ENCODE measurements at places on chromosomes 5 and 9.

- no peak for DNase-seq
These were observed 52.1 kb upstream of the NFIB start for GRCh38 chr9:14366076-14366475.

GRCh38 chr9:21153336-21154017 is 11.8 kb upstream of the IFNW1 start:
- DNase-seq = peak; percentile 59

GRCh38 chr5:141869040-141869439 is 9.2 kb downstream of the PCDH1 start:
- DNase-seq = no peak

DNA sequence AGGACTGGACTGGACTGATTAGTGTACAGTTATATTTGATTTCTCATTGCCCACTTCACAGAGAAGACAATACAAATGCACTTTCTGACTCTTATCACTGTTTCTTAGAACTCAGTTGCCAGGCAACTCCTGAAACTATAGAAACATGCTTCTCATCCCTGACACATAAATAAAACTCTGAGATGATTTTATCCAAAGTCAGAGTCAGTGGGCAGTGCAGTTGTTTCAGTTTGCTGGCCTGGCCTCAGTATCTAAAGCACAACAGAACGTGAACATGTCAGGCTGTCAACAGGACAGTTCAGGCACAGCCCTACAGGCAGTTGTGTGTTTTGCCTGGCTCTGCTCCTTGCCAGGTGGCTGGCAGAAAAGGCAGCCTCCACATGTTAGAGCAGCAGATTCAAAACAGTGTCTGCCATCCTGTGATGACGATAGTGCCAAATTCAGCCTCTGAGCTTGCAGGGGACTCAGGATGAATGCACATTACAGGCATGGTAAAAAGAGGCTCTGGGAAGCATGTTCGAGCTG is 65.1 kb upstream of the CCDC152 start:
- no peak for DNase-seq

GRCh38 chr9:131465401-131465800 is 37.3 kb upstream of the POMT1 start:
- DNase-seq = no peak

DNA sequence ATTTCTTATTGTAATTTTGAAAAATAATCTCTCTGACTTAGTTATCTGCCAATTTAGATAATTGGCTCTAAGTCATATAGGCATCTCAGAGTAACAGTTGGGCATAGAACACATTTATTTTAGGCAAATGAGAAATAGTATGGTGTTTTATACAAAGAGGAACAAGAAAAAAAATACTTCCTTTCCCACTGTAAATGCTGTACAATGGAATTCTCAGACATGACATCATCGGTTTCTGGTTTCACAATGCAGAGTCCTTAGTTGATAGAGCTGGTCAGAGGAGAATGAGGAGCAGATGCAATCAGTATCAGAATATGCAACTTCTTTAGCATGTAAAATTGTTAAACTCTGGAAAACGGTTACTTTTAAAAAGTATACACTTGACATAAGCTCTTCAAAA is 49.4 kb downstream of the PLK2 start:
- no peak for DNase-seq

GRCh38 chr5:179822444-179822990 is 1.8 kb downstream of the SQSTM1 start:
- no peak for DNase-seq

DNA sequence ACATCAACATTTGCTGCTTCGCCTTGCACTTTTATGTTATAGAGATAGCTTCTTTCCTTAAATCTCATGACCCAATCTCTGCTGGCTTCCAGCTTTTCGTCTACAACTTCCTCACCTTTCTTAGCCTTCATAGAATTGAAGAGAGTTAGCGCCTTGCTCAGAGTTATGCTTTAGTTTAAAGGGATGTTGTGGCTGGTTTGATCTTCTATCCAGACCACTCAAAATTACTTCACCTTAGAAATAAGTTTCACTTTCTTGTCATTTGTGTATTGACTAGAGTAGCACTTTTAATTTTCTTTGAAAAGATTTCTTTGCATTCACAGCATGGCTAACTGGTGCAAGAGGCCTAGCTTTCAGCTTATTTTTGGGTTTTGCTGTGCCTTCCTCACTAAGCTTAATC is 414.2 kb downstream of the ZNF608 start:
- no peak for DNase-seq

DNA sequence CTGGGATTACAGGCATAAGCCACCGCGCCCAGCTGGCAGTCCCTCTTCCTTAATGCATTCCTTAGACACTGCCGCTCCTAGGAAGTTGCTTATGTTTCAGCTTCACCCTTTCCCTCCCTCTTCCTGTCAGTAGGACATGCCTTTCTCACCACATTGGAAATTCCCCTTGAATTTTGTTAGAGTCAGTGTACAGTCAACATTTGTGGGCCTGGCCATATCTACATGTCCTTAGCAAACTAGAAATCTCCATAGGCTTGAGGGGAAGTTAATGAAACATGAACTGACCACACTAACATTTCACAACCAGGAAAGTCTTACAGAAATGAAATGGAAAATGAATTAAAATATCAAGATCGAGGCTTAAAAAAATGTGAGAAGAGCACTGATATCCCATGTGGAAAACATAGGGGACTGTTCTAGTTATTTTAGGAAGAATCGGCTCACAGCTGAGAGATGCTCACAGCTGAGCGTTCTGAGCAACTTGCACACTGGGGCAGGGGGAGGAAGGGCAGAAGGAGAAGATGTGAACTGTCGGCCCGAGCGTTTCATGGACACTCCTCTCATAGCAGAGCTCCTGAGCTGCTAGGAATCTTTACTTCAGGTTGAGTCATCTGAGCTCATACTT is 21.1 kb upstream of the LVRN start:
- DNase-seq = peak; percentile 65

DNA sequence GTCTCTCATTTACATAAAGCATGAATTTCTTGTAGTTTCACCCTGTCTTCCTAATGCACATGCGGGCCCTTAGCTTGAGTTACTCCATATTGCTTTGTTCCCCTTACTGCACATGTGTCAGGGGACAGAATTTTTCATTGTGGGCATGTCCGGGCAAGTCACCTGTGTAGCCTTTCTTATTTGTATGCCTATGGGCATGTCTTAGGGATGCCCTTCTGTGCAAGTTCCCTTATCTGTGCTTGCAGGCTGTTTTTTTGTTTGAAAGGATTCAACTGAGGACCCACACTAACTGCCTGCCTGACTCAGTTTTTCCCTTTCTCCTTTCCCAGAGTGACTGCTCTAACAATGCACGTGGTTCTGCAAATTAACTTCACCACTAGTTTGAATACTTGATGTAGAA is 161.7 kb downstream of the YTHDC2 start:
- DNase-seq = no peak

- DNase-seq = no peak
These were observed 357.3 kb downstream of the SPOCK1 start for GRCh38 chr5:137141779-137142178.

- no peak for DNase-seq
These were observed 10.4 kb upstream of the CXCL14 start for GRCh38 chr5:135589152-135589551.

DNA sequence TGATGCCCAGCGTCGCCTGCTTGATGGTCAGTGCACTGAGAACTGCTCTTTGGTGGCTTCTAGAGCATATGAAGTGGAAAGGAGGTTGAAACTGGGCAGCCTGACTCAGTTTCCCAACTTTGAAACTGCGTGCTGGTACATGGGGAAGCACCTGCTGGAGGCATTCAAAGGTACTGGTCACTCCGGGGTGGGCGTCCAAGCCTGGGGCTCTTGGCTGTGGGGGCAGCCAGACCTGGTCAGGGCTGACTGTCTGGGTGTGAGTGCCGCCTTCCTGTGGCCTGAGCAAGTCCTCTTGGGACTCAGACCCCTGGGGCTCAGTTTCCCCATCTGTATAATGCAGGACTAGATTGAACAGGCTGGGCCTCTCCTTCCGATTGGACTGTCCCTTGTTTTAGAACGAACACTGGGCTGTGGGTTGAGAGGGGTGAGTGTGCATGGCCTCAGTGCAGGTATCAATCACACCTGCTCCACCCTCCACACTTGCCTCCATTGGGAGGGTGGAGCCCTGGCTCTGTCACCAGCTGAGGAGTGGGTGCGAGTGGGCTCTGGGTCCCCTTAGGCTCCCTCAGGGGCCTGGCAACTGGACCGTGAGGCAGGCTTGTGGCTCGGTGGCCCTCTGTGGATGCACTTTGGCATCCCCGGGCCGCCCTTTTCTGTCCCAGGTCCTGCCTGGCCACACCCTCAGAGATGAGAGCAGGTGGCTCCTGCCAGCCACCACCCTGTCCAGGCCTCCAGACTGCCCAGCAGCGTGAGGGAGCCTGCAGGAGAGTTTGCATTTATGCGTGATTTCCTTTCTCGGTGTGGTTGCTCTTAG is 80.2 kb downstream of the PHF2 start:
- DNase-seq = no peak

DNA sequence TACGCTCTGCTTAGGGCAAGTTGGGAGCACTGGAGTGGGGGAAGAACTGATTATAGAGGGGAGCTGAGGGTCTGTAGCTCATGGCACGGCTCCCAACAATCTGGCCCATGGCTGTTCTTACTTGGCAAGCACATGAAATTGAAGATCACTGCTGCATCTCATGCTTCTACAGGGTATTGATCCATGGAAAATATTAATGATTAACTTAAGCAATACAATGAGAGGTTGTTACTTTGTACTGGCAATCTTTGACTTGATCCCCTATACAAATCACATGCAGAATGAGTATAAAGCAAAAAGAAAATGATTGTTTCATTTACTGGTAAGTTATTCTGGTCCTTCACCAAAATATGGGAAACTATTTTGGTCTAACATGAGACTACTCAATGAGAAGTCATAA is 481.1 kb downstream of the PDE4D start:
- no peak for DNase-seq

- no peak for DNase-seq
These were observed 210.3 kb downstream of the SYK start for GRCh38 chr9:91011891-91012290.

DNA sequence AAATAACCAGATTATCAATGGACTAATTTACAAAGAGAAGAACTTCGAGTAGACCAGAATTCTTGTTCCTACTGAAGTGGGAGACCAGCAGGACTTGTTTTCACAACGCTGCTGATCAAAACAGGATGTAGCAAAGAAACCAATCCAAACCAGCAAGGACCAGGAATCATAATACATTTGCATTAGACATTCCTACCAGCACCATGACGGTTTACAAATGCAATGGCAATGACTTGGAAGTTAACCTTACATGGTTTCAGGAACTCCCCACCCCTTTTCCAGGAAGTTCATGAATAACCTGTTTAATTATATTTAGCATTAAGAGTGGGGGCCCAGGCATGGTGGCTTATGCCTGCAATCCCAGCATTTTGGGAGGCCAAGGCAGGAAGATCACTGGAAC is 100.0 kb downstream of the LPAR1 start:
- DNase-seq = no peak

GRCh38 chr9:78884611-78885150 is 587.8 kb downstream of the PSAT1 start:
- no peak for DNase-seq

DNA sequence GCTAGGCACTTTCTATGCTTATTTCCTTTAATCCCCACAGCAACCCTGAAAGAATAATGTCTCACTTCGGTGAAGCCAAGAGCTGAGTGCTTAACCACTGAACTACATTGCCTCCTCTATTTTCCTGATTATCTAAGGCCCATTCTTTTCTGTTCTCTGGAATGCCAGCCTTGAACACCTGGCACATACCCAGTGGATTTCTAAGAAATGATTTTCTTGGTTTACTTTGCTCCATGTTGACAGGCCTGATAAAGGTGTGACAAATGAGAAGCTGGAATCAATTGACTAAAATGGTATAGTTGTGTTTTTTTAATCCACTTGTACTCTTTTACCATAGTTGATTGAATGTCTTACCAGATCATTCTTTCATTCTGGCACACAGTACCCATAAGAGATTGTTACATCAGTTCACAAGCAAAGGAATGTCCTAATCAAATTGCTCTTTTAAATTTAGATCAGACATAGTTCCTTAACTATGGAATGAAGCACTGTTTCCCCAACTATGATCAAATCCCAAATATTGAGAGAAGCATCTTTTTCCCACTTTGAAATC is 9.0 kb upstream of the ENC1 start:
- DNase-seq = no peak

DNA sequence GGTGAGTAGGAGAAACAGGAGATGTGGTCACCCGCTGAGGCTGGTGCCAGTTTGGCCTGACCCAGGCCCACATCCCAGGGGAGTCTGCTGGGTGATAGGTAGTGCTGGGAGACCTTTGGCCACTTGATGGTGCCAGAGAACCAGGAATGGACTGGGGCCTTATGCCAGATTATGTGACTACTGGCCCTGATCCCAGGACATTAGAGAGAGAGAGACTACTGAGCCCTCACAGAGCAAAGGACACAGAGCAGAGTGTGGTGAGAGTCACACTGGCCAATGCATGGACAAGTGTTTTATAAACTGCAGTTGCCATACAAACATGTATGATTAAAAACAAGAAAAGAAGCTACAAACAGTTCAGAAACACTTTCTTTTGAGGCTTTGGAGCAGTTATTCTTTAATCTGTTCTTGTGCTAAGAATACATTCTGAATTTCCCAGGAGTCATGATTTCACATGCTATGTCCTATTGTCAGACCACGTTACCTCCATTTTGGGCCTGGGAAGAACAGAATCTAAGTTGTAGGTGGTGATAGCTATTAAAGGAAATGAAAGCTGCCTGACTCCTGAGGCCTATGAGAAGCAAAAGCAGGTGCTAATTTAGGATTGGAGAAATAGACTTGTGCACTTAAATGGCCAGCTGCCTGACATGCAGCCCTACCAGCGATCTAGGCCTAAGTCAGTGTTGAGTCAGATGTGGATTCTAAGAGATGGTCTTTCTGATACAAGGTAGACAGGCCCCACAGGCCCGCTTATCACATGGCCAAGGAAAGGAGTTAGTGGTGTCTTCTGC is 32.6 kb upstream of the TMOD1 start:
- peak; percentile 32 for DNase-seq

DNA sequence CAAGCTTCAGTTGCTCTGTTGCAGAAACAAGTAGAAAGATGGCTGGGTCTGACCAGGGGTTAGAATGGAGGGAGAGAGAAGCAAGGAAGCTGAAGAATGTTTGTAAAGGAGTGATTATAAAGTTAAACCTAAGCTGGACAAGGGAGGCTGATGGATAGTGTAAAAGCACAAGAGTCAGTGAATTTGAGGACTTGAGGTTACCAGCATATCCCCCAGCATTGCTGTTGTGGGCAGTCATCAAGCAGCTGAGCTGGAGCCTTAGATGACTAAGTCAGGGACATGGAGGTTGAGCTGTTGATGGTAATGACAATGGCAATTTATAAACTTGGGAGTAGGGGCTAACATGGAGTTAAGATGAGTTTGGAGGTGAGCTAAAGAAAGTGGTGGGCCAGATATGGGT is 131.5 kb downstream of the ERCC6L2 start:
- no peak for DNase-seq

DNA sequence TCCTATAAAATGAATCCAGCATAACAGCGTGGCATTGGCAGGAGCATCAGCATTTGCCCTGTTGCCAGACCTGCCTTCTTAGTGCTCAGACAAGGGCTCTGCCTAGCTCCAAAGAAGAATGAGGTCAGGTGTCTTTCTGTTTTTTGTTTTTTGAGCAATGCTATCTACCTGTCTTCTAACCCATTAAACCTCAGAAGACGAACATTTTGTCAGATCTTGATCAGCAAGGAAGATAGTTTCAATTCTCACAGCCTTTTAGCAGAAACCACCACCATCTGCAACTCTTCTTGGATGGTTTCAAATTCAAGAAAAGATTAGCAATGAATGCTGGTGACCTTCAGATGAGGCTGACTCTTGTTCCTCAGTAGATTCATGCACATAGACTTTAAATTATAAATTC is 103.5 kb upstream of the IQGAP2 start:
- DNase-seq = no peak

GRCh38 chr5:167778228-167778627 is 513.2 kb upstream of the WWC1 start:
- DNase-seq = no peak

GRCh38 chr9:111798786-111799185 is 4.0 kb upstream of the SHOC1 start:
- no peak for DNase-seq
